ENCODE measurements at places on chromosomes 1 and 21.

- no peak for DNase-seq
Observed at GRCh38 chr1:201274616-201275252, 8.6 kb upstream of the PKP1 start.

- DNase-seq: no peak
Observed at GRCh38 chr1:175419684-175420517, 227.3 kb upstream of the KIAA0040 start.

GRCh38 chr1:220595179-220595578 lies 67.2 kb downstream of the MARK1 start:
- DNase-seq: no peak

DNA sequence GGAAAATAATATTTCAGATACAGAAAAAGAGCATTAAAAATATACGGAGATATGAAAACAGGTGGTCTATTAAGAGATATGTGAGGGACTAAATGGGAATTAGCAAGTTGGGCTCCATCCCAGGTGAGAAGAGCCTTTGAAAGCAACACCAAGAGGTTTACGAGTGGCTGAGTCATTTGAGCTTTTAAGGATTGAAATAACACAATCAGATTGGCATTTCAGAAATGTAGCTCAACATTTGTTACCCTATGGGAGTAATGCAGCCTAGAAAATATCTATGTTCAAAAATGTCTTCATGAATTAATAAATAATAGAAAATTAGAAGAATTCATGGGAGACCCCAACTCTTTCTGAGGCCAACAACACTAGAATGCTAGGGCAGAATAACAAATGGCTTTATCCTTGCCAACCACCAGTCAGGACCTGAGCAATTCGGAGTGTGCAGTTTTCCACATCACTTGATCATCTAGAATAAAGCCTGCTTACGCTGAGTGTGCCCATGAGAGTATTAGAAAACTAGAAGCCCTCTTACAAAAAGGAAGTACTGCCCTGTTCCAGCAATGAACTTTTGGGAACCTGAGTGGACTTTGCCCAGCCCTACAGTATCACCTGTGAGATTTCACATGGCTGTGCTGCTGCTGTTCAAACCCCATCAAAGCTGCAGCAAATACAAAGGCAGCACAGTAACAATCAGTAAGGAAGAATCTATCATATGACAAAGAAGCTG lies 538.0 kb upstream of the CAMK1G start:
- peak; percentile 12 for DNase-seq

GRCh38 chr1:1115136-1115785 lies 628 bp downstream of the C1orf159 start:
- peak; percentile 7 for DNase-seq

DNA sequence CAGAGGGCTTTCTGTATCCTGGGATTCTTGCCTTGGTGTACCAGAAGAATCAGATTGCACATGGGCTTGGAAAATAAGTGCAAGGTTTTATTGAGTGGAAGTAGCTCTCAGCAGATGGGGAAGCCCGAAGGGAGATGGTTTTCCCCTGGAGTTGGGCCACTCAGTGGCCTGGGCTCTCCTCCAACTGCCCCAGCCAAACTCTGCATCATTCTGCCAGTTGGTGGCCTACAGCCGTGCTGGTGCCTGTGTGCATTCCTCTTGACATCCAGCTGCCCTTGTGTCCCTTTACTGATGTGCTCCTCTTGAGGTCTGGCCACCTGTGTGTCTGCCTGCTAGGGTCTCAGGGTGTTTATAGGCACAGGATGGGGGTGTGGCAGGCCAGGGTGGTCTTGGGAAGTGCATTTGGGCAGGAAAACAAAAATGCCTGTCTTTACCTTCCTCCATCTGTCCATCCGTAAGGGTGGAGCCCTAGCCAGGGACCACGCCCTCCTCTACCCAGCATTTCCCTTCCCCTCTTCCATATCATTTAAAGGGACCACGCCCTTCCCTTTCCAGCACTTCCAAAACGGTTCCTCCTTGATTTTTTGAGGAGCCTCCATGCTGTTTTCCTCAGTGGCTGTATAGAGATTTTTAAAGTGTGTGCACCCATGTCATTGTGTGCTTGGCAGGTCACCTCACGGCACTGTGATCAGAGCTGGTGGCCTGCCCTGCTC lies 18.9 kb downstream of the SNAP47 start:
- DNase-seq: peak; percentile 26

DNA sequence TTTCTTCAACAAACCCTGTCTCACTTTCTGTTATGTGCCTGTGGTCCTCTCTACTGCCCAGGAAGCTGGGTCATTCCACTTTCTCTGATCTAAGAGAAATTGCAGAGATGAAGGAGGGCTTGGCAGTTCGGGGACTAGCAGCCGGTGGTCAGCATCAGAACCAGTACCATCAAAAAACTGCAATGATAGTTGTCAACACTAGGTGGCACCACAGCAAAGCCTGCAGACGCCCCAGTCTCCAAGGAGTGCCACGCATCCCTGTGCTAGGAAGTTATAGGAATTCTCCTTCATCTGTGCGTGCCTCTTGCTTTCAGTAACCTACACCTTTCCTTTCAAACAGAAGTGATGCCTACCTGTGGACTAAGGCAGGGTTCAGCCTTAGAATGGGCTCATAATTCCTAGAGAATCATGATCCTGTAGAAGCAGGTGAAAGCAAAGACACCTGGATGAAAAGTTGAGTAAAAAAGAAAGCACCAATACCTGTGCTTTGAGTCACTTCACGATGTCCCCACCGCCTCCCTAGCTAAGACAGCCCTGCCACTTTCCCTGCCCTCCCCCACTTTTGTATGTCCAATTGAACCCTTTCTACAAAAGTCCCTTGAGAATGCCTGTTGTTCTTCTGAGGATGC lies 129.2 kb downstream of the ADAMTS1 start:
- peak; percentile 35 for DNase-seq

DNA sequence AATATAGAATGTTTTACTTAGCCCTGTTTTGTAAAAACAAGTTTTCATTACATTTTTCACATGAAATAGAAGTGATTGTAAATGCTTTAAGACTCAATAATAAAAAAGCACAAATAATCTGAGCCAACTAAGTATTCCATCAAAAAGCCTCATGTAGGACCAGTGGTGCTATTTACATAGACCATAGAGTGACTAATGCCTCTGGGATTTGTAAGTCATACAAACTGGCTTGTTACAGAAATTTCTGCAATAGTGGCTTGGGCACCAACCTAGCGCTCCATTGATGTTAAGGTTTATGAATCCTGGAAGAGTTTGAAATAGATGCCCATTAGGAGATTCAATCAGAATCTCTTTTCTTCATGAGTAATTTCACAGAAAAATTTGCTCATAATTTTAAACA lies 31.9 kb downstream of the ZMYM1 start:
- DNase-seq: no peak

- peak; percentile 38 for DNase-seq
Observed at GRCh38 chr1:151340870-151341754, 5.9 kb downstream of the RFX5 start.

GRCh38 chr1:9792156-9793042 lies 31.4 kb downstream of the CLSTN1 start:
- DNase-seq: no peak

Data from transverse colon (tissue), 4 donors.